ENCODE measurements at places on chromosomes 16 and 17. TPM values are rescaled to one million over a fixed set of nuclear protein-coding genes. Genes with fewer than 3 reads are reported as not detected.

RHBDL1 gene
- total RNA-seq = 7.4 TPM

GPRC5C gene
- 9.9 TPM for total RNA-seq

MT1A gene
- total RNA-seq = not detected

NFATC3 gene
- 27.5 TPM for total RNA-seq

MMP25 gene
- total RNA-seq = 0.92 TPM

PIK3R6 gene
- 0.69 TPM for total RNA-seq

ADAM11 gene
- total RNA-seq = 19.8 TPM

PIEZO1 gene
- total RNA-seq = 7.8 TPM

TOX3 gene
- total RNA-seq = 15.9 TPM

TNFRSF17 gene
- total RNA-seq = 3.9 TPM

NHLRC4 gene
- 0.69 TPM for total RNA-seq

FNDC8 gene
- total RNA-seq = not detected

MYADML2 gene
- 1.8 TPM for total RNA-seq

OSGIN1 gene
- 0.23 TPM for total RNA-seq

KCNJ18 gene
- total RNA-seq = not detected

PMP22 gene
- total RNA-seq = 17.1 TPM

ATP2A1 gene
- 0.23 TPM for total RNA-seq

C1QTNF1 gene
- 3.2 TPM for total RNA-seq

AANAT gene
- total RNA-seq = not detected

NLE1 gene
- 20.5 TPM for total RNA-seq

RTN4RL1 gene
- total RNA-seq = 14.3 TPM

GNAO1 gene
- 155 TPM for total RNA-seq

ZNF771 gene
- 10.4 TPM for total RNA-seq

PRCD gene
- 5.3 TPM for total RNA-seq

HOXB9 gene
- total RNA-seq = not detected

SHISA6 gene
- total RNA-seq = 11.8 TPM

CBFA2T3 gene
- 2.3 TPM for total RNA-seq

CCL4L2 gene
- 0.46 TPM for total RNA-seq

APOBR gene
- total RNA-seq = 0.23 TPM

MEFV gene
- 0.46 TPM for total RNA-seq

SPNS3 gene
- 1.4 TPM for total RNA-seq

VAMP2 gene
- 86.5 TPM for total RNA-seq

FA2H gene
- total RNA-seq = 0.23 TPM

CLDN9 gene
- not detected for total RNA-seq

ATP2A3 gene
- 2.8 TPM for total RNA-seq

PCGF2 gene
- total RNA-seq = 7.2 TPM

SRL gene
- 0.23 TPM for total RNA-seq

GRIN2A gene
- total RNA-seq = 9.7 TPM

TPSAB1 gene
- not detected for total RNA-seq

WNT9B gene
- total RNA-seq = 1.2 TPM

All from diencephalon (tissue), 1 donor.